AG04449 (cell line): ENCODE measurements at places on chromosomes 3 and 15.

GRCh38 chr15:58682234-58682633, 67.3 kb downstream of the ADAM10 start:
- no peak for DNase-seq

DNA sequence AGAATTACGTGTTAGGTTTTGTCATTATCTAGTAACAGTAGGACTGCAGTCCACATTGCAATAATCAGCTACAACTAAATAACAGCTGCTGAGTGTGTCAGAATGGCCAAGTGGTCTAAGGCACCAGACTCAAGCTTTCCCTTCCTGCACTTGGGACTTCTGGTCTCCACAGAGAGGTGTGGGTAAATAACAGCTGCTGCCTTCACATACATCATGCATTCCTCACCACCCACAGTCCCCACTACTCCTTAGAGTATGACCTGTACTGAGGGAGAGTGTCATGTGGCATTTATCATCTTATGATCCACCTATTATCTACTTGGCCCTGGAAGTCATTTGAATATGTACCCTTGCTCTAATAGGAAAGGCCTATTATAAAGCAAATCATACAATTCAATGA, 22.2 kb upstream of the ZMAT3 start:
- no peak for DNase-seq

- no peak for DNase-seq
Observed at GRCh38 chr15:90449206-90449735, 61.2 kb downstream of the IQGAP1 start.

GRCh38 chr3:47440131-47440530, 35.6 kb downstream of the SCAP start:
- no peak for DNase-seq

GRCh38 chr3:114587986-114588385, 294.2 kb downstream of the TIGIT start:
- DNase-seq, result no peak

- DNase-seq, result no peak
Observed at GRCh38 chr3:195906865-195907683, 1.3 kb downstream of the TNK2 start.

DNA sequence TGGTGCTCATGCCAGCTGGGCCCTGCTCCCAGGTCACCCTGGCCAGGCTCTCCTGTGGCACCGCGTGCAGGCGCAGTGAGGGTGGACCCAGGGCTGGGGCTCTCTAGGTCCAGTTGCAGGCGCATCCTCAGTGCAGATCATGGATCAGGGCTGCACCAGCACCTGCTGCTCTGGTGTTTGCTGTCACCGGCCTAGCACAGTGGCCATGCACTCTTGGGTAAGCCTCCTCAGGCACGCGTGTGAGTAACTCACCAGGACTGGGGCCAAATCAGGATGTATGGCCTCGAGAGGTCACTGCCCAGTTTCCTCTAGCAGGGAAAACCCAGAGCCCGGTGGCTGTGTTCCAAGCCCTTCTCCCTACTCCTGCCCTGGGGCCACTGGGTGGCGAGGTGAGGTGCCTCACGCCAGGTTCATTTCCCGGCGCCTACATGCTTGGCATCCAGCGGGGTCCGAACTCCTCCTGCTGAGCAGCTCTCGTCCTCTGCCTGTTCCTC, 45.5 kb upstream of the SLC41A3 start:
- DNase-seq, result no peak

DNA sequence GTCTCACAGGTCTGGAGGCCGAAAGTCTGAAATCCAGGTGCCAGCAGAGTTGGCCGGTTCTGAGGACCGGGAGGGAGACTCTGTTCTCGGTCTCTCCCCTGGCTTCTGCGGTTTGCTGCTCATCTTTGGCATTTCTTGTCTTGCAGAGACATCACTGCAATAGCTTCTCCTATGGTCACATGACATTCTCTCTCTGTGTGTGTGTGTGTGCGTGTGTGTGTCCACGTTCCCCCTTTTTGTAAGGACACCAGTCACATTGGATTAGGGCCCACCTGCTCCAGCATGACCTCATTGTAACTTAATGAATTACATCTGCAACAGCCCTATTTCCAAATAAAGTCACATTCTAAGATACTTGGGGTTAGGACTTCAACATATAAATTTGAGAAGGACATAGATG, 12.4 kb upstream of the ATP10A start:
- no peak for DNase-seq

DNA sequence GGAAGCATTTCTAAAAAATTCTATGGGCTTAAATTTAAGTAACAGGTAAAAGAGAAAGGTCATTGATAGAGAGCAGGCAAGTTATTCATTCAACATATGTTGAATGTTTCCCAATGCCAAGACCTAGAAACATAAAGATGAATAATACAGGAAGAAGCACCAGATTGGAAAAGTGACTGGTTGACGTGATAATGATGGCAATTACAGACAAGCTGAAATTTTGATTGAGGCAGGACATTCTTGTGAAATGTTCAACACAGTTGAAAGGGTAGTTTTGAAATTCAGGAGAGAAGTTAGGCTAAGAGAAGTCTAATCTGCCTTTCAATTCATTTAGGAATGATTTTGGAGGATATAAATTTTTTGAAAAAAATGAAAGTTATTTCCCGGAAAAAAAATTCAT, 536.3 kb upstream of the NAALADL2 start:
- DNase-seq, result no peak

- no peak for DNase-seq
Observed at GRCh38 chr15:47409600-47409999, 307.7 kb upstream of the SEMA6D start.

GRCh38 chr3:29128001-29128400, 152.9 kb upstream of the RBMS3 start:
- no peak for DNase-seq

GRCh38 chr3:101950510-101950909, 101.2 kb downstream of the NFKBIZ start:
- peak; percentile 86 for DNase-seq

DNA sequence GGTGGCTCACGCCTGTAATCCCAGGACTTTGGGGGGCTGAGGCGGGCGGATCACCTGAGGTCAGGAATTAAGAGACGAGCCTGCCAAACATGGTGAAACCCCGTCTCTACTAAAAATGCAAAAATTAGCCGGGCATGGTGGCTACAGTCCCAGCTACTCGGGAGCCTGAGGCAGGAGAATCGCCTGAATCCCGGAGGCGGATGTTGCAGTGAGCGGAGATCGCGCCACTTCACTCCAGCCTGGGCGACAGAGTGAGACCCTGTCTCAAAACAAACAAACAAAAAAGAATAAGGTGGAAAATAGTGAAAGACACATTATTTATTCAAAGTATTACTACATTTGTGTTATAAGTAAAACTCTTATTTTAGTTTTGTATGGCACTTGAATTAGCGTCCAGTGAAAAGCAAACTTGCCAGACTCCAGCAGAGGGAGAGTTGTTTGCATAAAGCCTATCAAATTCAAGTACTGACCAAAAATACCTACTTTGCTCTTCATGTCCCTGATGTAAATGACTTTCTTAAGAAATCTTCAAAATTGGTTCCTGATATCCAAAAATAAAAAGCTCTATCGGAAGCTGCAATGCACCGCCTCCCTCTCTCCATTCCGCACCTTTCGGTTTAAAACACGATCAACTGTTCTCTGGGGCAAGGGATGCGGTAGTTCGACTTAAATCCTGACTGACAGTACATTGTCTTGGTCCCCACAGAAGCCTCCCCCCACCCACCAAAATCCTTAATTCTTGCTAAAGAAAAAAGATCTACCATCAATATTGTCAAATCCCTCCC, 1.2 kb downstream of the TRPM7 start:
- DNase-seq, result no peak

- no peak for DNase-seq
Observed at GRCh38 chr3:196227121-196227561, 10.8 kb downstream of the SLC51A start.

- no peak for DNase-seq
Observed at GRCh38 chr15:69156736-69157381, 3.6 kb upstream of the GLCE start.

DNA sequence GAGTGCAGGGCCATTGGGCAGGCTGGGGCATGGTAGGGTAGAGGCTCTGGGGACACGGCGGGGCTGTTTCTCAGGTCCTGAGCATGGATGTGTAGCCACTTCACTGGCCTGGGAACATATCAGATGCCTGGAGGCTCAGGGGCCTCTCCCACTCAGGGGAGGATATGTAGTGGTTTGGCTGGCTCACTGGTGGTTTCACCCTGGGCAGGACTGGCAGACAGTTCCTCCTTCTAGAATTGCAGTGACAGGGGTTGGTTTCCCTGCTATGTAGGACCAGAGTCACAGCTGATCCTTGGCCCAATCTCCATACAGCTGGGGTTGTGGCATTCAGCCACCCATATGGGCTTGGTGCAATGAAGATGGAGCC, 4.8 kb upstream of the ARHGAP31 start:
- DNase-seq, result no peak

GRCh38 chr15:91627473-91628278, 225.8 kb upstream of the SLCO3A1 start:
- no peak for DNase-seq

DNA sequence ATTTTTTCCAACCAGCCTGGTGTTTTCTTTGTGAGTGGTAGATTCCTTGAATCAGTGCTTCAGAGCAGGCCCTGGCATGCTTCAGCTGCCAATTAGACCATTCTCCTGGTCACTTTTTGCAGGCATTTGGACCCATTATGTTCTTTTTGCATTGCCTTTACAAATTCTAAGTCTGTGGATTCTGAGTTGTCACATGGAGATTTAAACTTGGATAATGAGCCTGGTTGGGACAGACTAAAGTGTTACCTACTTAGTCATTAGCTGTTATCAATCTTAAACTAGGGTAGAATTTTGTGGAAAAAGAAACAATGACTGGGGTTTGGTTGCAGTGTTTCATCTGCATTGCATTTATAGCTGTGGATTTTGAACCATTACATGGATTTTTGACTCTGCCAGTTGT, 40.6 kb downstream of the ARHGEF26 start:
- DNase-seq, result no peak

GRCh38 chr15:57296473-57297162, 79.7 kb upstream of the CGNL1 start:
- no peak for DNase-seq

DNA sequence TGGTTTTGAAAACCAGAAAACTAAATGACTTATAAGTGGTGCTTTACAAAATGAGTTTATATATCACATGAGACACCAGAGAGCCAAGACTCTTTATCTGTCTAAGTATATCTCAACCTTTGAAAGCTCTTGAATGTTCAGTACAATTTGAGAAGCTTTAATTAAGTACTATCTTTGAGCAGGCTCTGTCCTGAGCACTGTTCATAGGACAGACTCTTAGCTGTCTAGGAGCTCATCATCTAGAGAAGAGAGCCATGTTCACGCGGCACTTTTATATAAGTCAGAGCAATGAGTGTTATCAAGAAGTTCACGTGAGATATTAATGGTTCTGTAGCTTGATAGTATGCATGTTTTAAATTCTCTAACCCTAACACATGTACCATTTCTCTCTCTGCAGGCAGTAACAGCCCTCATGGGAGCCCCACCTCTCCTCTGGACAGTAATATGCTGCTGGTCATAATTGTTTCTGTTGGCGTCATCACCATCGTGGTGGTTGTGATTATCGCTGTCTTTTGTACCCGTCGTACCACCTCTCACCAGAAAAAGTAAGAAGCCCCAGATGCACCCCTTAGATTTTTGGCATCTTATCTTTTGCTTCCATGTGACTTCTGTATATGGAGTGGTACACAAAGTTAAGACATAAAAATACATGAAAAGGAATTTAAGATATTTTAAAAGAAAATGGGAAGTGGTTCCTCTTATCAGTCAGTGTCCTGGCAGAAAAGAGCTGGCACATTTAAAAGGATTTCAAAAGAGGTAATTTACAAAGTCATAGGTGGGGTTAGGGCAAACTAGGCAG, 86.0 kb downstream of the HCN4 start:
- no peak for DNase-seq
